ENCODE measurements at places on chromosomes 4 and X. TPM values are rescaled to one million over a fixed set of nuclear protein-coding genes. Genes with fewer than 3 reads are reported as not detected.

TMEM144 gene
- total RNA-seq: 2.1 TPM

SOD3 gene
- not detected for total RNA-seq

MAGEA2 gene
- not detected for total RNA-seq

TMEM156 gene
- total RNA-seq: 0.39 TPM

UGT2B15 gene
- not detected for total RNA-seq

SLC2A9 gene
- 1.1 TPM for total RNA-seq

AKAP14 gene
- not detected for total RNA-seq

UNC5C gene
- total RNA-seq: not detected

NLGN4X gene
- 0.26 TPM for total RNA-seq

NDP gene
- under 0.01 TPM for total RNA-seq

CCDC158 gene
- not detected for total RNA-seq

- no peak for DNase-seq
Observed at GRCh38 chrX:9980401-9980800, 13.2 kb downstream of the CLDN34 start.

DNA sequence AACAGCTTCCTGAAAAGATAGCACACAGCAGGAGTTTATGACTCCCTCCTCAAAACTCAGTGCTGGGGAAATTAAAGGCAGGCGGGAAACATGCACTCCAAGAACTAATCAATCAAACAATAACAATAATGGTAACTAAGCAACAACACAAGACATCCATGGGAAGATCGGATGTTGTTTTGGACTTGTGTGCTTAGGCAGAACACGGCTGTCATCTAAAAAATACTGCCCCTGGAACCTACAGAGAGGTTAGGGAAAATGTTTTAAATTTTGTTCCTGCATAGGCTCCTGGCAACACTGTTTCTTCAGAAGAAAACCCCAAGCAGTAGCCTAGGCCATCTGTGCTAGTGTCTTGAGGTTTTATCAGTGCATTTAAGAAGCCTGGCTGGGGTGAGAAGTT, 1378.2 kb downstream of the STIM2 start:
- no peak for DNase-seq

DNA sequence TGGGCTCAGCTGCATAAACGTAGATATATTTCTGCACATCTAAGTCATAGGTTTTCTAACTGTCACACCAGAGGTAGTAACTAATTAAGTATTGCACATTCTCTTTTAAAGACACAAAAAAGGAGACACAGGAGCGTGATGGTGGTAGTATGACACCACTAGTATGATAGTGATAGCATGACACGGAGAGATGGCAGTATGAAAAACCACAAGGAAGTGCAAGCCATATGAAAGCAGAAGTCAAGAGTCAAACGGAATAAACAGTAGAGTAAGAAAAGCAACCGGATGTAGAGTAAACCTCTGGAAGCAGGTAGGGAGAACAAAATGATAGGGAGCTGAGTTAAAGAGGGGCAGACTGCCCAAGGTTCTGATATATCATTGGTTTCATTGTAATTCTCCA, 382.2 kb upstream of the INTU start:
- no peak for DNase-seq

GRCh38 chr4:135508006-135508714, 1306.6 kb upstream of the PABPC4L start:
- DNase-seq: no peak

GRCh38 chr4:117225471-117225870, 140.1 kb upstream of the TRAM1L1 start:
- DNase-seq: no peak

GRCh38 chr4:124936427-124936826, 223.9 kb upstream of the ANKRD50 start:
- no peak for DNase-seq

- no peak for DNase-seq
Observed at GRCh38 chrX:124010157-124010556, 48.7 kb downstream of the STAG2 start.

DNA sequence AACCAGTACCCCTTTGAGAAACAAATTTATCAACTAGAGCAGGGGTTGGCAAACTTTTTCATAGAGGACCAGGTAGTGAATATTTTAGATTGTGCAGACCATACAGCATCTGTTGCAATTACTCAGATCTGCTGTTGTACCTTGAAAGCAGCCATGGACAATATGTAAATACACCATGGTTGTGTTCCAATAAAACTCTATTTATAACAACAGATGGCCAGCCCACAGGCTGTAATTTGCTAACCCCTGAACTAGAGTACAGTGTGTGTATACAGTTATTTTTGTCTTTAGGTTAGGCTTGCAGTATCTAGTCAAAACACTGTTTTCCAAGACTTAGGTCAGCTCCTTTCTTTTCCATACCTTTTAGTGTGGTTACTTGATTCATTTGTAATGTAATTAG, 54.4 kb downstream of the PHKA1 start:
- DNase-seq: no peak

- DNase-seq: peak; percentile 18
Observed at GRCh38 chrX:109343671-109344070, 138.2 kb downstream of the GUCY2F start.

DNA sequence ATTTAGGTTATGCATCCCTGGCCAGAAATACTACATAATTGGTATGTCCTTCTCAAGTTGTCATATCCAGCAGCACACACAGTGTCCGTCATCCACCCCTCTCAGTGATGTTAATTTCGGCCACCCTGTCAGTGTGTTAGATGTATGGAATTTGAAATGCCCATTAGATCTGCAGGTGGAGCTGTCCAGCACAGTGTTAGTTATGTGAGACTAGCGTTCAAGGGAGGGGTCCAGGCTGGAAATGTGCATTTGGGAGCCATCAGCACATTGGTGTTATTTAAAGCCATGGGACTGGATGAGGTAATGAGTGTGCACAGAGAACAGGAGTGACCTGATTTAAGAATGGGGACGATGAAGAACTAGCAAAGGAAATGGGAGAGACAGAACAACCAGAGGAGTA, 22.4 kb downstream of the ANAPC4 start:
- no peak for DNase-seq

DNA sequence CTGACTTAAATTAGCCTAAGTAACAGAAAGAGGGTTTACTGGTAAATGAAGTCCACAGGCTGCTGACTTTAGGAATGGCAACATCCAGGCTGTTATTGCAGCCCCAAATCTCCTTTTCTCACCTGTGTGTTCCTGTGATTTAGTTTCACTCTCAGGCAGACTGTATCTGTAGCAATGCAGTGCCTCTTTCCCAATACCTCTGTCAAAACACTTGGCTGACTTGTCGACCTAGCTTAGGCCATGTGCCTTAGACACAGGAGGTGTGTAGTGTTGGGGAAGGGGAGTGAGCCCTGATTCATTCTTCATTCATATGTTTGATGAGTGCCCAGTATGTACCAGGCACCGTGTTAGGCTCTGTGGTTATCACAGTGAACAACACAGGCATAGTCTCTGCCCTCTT, 46.9 kb downstream of the JADE3 start:
- DNase-seq: no peak

DNA sequence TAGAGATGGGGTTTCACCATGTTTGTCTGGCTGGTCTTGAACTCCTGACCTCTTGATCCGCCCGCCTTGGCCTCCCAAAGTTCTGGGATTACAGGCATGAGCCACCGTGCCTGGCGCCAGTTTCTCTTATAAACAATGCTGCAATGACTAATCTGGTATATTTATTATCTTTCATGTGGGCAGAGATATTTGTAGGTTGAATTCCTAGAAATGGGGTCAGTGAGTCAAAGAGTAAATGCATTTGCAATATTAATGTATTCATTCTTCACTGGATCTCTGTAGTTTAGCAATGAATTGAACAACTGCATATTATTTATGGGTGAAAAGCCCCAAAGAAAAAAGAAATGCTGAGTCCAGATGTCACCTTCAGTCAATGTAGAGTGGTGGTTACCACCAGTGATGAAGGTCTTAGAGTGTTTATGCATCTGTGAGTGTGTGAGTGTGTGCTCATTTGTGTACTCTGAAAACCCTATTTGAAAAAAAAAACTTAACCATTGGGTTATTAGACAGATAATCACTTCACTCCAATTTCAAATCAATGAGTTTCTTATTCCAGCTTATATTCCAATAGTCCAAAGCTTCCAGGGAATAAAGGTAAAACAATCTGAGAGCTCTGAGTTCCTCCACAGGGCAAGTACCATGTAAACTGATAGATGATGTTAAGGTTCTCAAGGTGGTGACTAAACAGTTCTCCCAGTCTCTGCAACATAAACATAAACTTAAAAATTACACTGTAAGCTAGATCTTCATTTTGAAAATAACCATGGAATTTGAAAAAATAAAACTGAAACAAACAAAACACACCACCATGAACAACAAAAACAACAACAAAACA, 22.6 kb upstream of the CD38 start:
- DNase-seq: peak; percentile 79

- DNase-seq: no peak
Observed at GRCh38 chrX:32533848-32534247, 677.5 kb downstream of the DMD start.

- DNase-seq: no peak
Observed at GRCh38 chrX:45360571-45360970, 159.9 kb upstream of the DIPK2B start.

- no peak for DNase-seq
Observed at GRCh38 chrX:124332481-124333424, at the start of gene TEX13D. Gene TEX13D, plus strand, starts transcription at chrX:124332660. Its CDS starts 258 bp downstream, at chrX:124332918.
